ENCODE measurements at places on chromosomes 5 and 9.

DNA sequence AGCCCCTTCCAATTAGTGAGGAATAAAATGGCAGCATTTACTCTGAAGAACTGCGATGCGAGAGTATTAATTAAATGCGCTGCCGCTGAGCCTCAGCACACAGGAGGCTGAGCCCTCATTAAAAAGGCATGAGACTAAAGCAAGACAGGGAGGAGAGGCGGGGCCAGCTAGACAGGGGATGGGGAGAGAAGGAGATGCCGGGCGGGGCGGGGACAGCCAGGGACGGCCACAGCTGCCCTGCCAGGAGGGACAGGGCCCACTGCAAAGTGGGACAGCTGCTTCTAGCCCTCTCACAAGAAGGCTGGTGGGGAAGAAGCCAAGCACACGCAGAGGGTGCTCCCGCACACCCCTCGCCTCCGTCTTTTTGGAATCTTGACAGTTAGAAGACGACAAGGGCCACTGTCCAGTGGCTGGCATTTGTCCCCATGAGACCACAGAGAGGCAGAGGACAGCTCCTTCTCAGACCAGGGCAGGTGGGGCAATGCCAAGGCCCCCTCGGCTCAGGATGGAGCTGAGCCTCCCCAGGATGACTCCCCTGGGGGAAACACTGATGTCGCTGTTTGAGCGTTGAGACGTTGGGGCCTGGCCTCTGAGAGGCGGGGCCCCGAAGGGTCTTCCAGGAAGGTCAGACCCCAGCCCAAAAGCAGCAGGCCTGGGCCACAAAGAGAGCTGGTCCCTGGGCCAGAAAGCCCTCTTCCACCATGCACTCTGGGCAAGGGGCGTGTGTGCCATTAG, 26.9 kb downstream of the ADAMTS2 start:
- no peak for DNase-seq

DNA sequence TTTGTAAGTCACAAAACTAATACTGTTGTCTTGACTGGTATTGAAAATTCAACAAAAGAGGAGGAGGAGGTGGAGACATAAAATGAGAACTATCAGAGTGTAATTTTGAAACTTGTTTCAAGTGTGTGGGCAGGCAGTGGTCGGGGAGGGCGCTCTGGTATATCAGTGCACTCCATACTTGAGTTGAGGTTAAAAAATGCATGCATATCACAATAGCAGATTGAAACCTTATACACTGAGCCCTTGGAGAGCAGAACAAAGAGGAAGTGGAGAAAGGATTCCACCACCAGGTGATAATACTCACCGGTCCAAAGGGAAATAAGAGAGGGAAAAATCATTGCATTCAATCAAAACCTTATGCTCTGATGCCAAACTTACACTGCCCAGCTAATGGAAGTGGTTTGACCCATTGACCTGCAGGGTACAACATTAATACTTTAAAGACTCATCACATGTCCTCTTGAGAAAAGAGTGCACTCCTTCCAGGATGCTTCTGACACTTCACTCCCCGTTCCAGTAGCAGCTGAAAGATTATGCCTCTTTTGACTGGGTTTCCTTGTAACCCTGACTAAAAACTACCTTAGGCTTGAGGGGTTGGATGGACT, 79.5 kb upstream of the FAM169A start:
- DNase-seq, result no peak

GRCh38 chr9:97315550-97315949, 8.1 kb downstream of the CCDC180 start:
- DNase-seq, result no peak

DNA sequence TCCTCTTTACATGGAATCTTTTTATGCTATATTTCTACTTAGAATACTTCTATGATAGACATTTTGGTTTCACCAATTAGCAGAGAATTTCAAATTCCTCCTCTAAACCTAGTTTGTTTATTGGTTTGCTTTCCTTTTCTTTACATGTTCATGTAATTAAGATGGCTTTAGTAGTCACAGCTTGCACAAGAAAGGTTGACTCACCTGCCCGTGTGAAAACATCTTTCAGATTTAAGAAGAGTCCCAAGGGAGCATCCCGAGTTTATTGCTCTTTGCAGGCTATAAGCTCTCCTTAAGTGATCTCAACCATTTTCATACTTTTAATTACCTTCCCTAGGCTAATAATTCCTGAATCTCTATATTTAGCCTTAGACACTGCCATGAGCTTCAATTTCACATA, 28.9 kb downstream of the TYRP1 start:
- DNase-seq, result no peak

DNA sequence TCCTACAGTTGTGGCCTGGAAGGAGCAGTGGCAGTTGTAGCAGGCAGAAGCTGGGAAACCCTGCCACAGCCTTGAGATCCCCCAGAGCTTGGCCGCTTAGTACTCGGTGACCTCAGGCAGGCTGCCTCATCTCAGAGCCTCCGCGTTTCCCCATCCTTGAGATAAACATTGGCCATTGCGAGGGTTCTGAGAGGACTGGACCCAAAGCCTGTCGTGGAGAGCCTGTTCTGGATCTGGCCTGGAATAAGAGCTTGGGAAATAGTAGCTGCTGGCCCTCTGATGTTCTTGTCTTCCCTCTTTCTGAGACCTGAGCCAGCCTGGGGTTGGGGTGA, 1.3 kb downstream of the MIGA2 start:
- no peak for DNase-seq

- no peak for DNase-seq
Observed at GRCh38 chr5:80083101-80083890, 48.1 kb downstream of the THBS4 start.

DNA sequence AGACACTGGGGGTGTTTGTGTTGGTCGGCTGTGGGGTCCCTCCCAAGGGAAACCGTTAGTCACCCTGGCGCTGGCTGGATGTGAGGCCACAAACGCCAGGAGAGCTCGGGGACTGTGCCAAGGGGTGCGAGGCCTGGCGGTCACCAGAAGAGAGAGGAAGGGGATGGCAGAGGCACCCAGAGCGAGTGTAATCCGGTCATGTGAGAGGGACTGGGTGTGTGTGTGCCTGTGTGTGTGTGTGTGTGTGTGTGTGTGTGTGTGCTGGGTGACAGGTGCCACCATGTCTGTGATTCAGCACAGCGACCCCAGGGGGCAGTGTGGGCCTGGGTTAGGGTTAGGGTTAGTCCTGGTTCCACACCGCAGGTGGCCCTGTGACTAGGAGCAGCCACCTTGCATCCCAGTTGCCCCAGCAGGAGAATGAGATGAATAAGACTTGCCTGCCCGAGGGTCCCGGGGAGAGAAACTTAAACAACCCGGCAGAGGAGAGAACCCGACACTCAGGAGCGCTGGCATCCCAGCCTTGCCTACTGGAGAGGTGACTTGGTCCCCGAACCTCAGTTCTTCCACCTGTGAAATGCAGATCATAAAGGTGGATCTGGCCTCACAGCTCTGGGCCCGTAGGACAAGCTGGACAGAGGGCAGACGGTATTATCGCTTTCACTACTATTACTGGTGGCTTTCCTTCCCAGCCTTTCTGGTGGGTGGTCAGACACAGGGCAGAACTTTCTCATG, 1.4 kb upstream of the ADAMTSL2 start:
- DNase-seq, result no peak

DNA sequence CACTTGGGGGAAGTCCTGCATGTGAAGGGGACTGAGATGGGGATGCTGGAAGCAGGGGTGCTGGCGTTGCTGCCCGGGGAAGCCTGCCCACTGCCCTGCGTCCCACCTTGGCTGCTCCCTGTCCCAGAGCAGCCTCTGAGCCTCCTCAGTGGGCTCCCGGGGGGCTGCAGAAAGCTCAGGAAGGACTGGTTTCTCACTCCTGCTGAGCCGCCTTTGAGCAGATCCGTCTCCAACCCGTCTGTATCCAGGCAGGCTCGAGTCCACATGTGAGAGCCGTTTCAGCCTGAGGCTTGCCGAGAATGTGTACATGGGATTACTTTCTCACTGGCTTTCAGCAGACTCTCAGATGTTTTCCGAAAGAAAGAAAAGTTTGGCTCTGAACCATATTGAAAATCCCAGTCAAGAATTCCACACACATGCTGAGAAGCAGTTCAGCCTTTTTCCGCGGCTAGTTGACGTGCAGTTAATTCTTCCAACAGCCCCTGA, 95.3 kb upstream of the COL5A1 start:
- DNase-seq, result no peak

- DNase-seq, result no peak
Observed at GRCh38 chr5:155017610-155018009, 4.1 kb downstream of the KIF4B start.

DNA sequence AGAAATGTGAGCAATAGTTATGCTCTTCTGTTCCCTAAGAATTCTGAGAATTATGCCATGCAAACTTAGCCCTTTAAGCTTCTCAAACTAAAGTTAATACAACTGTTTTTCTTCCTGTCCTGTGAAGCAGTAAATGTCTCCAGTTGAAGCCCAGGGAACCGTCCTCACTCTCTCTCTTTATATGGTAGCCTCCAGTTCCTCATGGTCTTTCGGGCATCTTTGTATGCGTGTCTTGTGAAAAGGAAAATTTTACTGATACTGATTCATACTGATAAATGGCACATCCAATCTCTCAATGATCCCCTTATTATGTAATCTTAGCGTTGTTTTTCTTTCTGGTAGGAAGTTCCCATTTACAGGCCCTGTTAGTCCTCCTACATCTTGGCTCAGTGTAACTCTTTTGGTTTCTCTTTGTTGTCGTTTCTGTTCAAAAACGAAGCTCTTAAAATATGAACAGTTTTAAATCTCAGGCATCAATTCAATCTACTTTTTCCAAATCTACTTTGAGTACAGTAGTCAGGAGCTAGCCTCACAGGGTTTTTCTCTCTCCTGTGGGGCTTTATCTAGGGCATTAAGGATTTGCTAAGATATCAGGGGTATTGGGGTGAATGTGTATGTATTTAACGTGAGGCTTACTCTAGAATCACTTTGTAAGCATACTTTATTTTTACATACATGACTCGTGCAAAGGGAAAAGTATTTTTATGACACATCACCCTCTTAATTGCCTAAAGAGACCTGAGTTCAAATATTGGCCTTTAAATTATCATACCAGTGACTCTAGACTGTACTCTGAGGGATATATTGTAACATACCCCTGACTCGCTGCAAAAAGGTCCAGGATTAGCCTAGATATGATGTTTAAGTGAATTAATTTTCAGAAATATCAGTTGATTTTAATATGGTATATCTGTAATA, 258.0 kb downstream of the NR3C1 start:
- DNase-seq, result no peak

GRCh38 chr5:17384181-17384580, 113.8 kb upstream of the TAF11L2 start:
- no peak for DNase-seq

DNA sequence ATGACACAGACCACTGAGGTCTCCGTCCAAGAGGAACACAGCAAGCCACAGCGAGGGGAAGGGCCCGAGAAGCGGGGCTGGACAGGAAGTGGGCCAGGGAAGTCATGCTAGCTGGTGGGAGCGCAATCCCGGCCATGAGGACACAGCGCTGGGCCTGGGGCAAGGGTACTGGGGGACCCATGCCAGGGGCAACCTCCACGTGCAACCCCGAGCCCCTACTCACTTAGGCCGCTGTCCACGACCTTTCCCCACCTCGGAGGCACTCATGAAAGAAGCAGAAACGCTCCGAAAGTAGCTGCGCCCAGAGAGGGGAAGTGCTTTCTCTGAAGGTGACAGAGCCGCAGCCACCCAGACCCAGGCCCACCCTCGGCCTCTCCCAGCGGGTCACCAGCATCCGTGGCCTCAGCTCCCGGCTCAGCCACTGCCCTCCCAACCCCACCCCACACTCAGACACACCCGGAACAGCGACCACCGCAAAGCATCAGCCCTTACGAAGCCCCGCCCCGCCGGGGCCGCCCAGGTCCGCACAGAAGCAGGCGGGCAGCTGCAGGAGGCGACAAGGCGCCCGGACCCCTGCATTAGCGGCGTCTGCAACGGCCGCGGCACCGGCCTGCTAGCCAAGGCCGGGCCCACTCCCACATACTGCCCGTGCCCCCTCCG, 782 bp downstream of the BICD2 start:
- no peak for DNase-seq

GRCh38 chr5:174329738-174330137, 284.2 kb downstream of the NSG2 start:
- DNase-seq, result no peak

- no peak for DNase-seq
Observed at GRCh38 chr9:100602342-100602801, 24.5 kb downstream of the CAVIN4 start.

DNA sequence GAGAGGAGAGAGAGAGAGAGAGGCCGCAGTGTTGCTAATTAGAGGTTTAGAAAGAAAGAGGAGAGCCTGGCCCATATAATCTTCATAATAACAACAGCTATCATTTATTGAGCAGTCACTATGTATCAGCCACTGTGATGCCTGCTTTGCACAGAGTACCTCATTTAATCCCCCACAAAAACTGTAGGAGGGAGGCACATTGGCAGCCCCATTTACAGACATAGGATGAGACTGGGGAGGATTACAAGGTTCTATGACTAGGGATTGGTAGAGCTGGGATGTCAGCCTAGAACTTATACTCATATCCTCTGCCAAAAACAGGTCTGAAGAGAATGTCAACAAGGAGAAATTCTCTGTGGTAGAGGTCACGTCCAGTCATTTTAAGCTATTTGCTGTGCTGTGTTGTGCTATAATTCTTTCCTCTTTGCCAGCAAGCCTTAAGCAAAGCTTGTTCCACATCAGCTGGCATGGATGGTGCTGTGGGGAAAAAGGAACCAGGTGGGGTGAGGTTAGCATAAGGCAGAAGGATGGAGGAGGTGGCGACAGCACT, 6.7 kb upstream of the GCNT4 start:
- DNase-seq, result no peak

- DNase-seq, result no peak
Observed at GRCh38 chr9:78397045-78397444, 100.1 kb downstream of the PSAT1 start.

GRCh38 chr5:142866563-142867275, 96.5 kb downstream of the ARHGAP26 start:
- DNase-seq, result no peak

- DNase-seq, result no peak
Observed at GRCh38 chr9:88418025-88418424, 29.8 kb downstream of the SPIN1 start.

- DNase-seq, result no peak
Observed at GRCh38 chr9:72149231-72149975, at the start of gene GDA. TSS of gene GDA (plus strand) at chr9:72149440. CDS start at chr9:72149560, 120 bp downstream.

- no peak for DNase-seq
Observed at GRCh38 chr5:73673161-73673591, 47.2 kb downstream of the ARHGEF28 start.

- DNase-seq, result no peak
Observed at GRCh38 chr9:121818016-121818661, 166.7 kb downstream of the DAB2IP start.

DNA sequence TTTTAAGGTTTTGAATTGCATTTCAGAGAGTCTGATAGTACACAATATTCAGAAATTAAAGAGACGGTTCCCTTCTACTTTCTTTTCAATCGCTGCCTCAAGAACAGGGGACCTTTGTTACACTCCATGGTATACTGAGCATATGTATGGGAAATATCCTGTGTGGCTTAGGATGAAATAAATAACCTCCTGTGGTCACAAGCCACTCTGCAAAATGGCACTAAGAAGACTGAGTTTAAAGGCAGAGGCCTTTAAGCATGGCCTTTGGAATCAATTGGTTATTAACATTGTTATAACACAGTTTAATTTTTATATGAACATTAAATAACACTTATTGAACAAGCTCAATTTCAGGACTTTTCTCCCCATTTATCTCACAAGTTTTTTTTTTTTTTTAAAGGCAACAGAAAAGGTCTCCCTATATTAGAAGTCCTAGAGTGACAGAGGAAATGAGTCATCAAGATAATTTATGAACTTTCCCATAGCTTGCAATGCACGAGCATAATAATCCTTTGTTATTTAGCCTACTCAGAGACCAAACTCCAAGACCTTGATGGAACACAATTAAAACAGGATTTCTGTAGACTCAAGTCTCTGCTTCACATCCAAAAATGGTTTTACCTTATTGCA, 341.9 kb downstream of the TMEM167A start:
- DNase-seq, result no peak

GRCh38 chr9:69140123-69140735, 33.8 kb upstream of the TJP2 start:
- no peak for DNase-seq
